ENCODE measurements at places on chromosomes 2 and 18.

DNA sequence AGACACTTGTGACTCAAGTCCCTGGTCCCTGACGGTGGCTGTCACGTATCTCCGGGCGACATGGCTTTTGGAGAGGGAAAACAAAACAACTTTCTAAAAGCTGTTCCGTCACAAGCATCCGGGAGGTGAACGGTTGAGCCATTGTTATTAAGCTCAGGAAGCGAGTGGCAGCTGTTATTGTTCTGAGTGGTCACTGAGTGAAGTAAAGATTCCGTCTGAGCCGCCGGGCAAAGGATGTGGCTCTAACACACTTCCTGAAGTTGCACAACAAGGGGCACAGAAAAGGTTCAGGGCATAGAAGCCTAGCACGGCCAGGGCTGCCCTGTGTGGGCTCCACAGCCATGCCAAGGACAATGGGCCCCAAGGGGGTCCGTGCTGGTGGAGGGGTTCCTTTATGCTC lies 24.3 kb downstream of the INPP5D start:
- no peak for DNase-seq

DNA sequence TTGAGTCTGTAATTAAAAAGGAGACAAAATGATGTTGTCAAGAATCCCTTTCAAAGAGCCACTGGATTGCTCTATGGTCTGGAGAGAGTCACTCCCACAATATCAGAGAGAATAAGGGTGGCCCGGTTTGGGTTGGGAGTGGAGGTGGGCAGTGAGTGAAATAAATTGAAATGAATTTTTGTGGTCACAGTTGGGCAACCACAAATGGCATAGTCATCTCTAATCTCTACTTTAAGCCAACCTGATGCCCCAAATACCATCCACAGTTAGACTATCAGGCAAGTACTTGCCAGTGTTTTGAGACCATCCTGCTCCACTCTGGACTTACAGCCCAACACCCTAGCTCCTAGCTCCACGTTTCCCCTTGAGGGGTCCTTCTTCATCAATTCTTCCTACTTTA lies 559.7 kb downstream of the BCL11A start:
- no peak for DNase-seq

DNA sequence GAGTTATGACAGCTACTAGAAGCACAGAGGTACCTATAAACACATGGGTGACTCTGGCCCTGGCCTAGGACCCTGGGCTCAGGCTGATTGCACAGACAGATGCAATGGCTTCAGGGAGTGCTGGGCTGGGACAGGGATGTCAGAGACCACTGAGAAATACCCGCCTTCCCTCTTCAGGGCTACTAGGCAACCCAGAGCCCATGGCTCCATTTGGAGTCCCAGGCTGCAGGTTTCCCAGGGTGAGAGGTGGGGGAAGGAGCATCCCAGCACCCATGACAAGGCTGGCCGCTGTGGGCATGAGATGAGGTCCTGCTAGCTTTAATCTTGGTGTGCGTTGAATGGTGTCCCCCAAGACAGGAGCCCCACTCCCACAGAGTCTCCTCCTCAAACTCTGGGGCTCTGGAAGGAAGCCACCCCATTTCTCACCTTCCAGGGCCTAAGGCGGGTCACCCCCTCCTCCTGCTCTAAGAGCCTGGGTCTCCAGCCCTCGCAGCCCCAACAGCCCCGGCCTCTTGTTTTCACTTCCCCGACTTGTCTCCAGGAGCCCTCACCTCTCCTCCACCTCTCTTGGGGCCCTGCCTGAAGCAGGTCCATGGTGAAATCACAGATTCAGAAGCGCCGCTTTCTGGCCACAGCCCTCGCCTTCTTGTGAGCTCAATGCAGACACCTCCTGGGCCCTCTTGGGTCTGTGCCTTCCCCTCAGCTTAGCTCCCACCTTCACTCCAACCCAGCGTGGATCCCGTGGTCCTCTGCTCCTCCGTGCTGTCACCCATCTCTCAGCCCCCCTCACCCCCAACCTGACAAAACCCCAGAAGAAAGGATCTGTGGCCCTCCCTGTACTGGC lies 41.4 kb downstream of the EMX1 start:
- DNase-seq = no peak

DNA sequence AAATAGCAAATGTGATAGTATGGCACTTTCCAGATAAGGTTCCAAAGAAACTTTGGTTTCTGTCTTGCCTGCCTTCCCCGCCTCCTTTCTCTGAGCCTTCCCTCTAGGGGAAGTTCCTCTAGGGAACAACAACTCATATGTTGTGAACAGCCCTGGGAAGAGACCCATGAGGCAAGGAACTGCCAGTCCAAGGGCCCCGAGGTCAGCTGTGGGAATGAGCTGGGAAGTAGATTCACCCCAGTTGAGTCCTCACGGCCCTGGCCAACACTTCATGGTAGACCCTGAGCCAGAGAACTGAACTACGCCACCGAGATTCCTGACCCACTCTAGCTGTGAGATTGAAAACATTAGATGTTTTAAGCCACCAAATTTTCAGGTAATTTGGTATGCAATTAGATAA lies 154.5 kb upstream of the CCDC68 start:
- DNase-seq = no peak

- no peak for DNase-seq
Measured at GRCh38 chr2:96913398-96914202, 43.7 kb upstream of the SEMA4C start.

GRCh38 chr2:54457323-54458023 lies 1.3 kb downstream of the SPTBN1 start:
- DNase-seq = peak; percentile 39

DNA sequence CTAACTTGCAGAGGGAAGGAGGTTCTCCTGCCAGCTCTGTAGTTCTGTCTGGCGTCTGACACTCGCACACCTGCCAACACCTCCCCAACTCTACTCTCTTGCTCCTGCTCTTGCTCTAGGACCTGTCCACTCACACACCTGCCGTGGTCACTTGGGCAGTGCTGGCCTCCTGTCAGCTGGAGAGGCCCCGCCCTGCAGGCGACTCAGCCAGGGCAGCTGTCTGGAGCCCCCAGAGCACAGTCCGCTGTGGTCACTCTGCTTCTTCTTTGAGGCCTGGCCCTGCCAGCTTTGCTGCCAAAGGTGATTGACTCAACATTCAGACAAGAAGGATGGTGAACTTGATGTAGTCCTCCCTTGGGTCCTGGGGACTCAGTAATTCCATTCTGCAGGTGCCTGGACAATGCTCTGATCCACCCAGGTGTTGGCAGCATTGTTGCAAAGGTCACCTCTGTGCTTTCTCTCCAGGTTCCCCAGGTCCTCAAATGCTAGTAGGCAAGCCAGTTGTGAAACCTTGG lies 18.7 kb downstream of the TPO start:
- no peak for DNase-seq

DNA sequence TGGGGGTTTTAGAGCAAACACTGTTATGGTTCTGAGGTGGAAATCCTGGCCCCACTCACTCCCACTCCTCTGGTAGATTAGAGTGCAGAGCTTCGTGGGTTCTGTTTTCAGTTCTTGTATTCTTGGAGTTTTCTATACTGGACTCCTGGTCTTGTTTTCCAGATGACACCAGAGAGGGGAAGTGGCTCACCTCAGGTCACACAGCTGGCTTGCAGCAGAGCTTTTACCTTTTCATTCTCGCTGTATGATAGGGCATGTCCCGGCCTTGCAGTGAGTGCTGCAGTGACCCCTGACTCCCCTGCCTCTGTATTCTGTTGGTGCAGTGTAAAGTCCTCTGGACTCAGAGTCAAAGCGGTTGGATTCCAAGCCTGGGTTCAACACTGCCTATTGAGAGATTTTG lies 148.9 kb upstream of the MEX3C start:
- DNase-seq = no peak

- no peak for DNase-seq
Measured at GRCh38 chr18:27062802-27063201, 122.3 kb downstream of the CHST9 start.

DNA sequence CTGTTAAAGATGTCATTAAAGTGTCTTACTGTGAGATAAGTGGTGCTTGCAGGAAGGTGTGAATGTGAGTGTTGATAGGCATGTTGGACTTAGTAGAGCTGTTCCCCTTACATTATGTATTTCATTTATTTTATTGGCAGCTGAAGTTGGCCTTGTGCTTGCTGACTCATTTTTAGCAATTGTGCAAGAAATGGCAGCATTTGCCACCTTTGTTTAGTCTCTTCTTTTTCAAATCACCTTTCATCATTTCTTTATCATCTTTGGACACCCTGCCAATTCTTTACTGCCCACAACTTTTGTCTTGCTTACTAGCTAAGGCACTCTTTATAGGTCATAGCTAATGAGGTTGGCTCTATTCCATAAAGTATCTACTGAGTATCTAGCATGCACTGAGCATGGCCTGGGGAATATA lies 130.3 kb upstream of the LYPD6 start:
- DNase-seq = no peak

GRCh38 chr2:241091201-241091600 lies 10.9 kb downstream of the MTERF4 start:
- DNase-seq = peak; percentile 9
